ENCODE measurements at places on chromosomes 1 and 21.
A peak's percentile ranks its signal among the peaks of the same experiment; 100 is the strongest.

- DNase-seq: no peak
Measured at GRCh38 chr1:228837817-228838716, 102.8 kb downstream of the RHOU start.

DNA sequence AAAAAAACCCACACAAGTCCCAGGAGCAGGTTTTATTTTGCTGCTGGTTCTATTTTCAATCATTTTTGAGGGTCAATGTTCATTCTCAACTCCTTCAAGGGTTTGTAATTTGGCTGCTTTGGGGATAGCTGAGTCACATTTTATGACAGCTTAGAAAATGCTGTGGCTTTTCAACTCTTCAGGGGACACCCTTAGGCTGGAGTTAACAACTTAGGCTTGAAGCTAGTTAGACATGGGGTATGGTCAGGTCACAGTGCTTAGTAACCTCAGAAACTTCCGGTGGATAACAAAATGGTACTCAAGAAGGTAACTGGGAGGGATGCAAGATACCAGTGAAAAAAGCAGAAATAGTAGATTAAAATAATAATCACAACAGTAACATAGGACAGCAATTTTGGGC is 308.8 kb downstream of the HHIPL2 start:
- DNase-seq: no peak

- DNase-seq: no peak
Measured at GRCh38 chr1:209238356-209238755, 345.2 kb upstream of the CAMK1G start.

DNA sequence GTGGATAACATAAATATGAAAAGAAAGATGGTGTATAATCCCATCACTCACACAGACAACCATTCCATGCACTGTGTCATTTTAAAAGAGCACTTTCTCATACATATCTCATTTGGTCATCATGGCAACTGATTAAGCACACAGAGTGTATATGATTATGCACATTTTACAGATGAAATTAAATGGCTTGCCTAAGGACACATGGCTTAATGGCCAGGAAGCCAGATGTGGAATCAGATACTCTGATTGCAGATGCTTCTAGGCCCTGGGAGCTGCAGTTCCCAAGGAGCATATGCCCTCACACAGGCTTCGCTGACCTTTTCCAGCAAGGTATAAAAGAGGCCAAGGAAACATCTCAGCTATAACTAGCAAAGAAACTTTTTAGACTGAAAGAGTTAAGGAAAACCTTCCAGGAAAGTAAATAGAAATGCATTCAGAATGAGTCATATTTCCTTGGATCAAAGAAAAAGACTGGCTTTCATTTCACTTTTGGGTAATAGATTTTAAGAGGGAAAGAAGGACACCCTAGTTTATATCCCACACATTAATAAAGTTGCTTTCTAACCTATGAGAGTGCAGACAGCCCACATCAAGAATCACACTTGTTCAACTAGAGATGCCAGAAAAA is 19.6 kb upstream of the FAM89A start:
- no peak for DNase-seq

DNA sequence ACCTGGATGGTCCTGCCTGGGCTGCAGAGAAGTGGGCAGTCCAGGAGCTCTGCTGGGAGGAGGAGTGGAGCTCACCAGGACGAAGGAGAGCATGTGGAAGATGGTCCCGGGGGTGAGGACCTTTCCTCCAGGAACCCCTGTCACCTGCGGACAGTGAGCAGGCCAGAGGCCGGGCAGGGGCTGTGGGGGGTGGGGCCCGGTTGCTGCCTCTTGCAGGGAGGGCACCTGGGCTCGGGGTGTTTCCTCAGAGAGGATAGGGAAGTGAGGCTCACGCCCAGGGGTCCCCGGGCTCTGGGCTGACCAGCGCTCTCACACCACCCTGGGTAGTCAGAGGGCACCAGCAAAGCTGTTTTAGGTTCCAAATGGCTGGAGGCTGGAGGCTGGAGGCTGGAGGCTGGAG is 22.7 kb upstream of the PEX10 start:
- DNase-seq: no peak

DNA sequence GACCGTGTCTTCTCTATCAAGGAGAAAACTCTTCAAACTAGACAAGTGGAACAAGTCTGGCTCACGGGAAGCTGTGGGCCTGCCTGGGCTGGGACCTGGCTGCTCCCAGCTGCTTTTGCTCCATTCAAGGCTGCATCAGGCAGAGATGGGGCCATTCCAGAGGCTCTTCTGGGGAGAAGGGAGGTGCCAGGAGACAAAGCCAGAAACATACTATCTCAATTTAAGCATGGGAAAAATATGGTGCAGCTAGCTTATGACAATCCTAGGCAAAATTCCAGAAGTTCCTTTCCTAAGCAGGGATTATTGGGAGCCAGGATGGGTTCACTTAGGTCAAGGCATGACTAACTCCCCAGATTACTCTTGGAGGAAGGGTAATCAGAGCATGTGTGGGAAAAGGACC is 90.8 kb upstream of the SLC2A1 start:
- DNase-seq: no peak

GRCh38 chr1:162421258-162422164 is 9.6 kb upstream of the SH2D1B start:
- no peak for DNase-seq

DNA sequence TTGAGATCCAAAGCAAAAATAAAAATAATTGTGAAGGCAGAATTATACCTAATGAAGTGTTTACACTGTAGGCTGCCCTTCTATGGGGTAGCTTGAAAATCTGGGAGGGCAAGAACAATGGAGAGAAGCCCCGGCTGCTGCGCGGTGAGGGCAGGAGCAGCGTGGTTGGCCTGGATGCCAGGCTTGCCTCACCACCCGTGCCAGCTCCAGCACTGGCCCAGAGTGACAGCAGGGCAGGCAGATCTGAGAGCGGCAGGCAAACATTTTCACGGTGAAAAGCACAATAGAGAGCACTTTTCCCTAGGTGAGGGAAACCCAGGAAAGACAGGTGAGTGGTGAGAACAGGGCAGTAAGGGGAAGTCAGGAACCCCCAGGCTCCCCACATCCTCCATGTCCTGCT is 1.4 kb downstream of the PROK1 start:
- DNase-seq: peak; percentile 76

- DNase-seq: peak; percentile 81
Measured at GRCh38 chr1:202315576-202316168, 26.1 kb downstream of the UBE2T start.

Data from cerebellum (tissue), 4 donors.